IPS DF 19.7 (cell line): ENCODE measurements at places on chromosomes 6 and 20.

- no peak for DNase-seq
Measured at GRCh38 chr6:20542927-20543602, 8.8 kb downstream of the CDKAL1 start.

GRCh38 chr6:111322145-111322544 is 160.9 kb downstream of the REV3L start:
- no peak for DNase-seq

- no peak for DNase-seq
Measured at GRCh38 chr6:2818593-2818992, 23.1 kb downstream of the SERPINB1 start.

- DNase-seq = no peak
Measured at GRCh38 chr6:20661721-20662120, 127.5 kb downstream of the CDKAL1 start.

GRCh38 chr20:12967932-12968331 is 40.8 kb upstream of the SPTLC3 start:
- no peak for DNase-seq

GRCh38 chr6:16851758-16852157 is 90.5 kb upstream of the ATXN1 start:
- DNase-seq = no peak

DNA sequence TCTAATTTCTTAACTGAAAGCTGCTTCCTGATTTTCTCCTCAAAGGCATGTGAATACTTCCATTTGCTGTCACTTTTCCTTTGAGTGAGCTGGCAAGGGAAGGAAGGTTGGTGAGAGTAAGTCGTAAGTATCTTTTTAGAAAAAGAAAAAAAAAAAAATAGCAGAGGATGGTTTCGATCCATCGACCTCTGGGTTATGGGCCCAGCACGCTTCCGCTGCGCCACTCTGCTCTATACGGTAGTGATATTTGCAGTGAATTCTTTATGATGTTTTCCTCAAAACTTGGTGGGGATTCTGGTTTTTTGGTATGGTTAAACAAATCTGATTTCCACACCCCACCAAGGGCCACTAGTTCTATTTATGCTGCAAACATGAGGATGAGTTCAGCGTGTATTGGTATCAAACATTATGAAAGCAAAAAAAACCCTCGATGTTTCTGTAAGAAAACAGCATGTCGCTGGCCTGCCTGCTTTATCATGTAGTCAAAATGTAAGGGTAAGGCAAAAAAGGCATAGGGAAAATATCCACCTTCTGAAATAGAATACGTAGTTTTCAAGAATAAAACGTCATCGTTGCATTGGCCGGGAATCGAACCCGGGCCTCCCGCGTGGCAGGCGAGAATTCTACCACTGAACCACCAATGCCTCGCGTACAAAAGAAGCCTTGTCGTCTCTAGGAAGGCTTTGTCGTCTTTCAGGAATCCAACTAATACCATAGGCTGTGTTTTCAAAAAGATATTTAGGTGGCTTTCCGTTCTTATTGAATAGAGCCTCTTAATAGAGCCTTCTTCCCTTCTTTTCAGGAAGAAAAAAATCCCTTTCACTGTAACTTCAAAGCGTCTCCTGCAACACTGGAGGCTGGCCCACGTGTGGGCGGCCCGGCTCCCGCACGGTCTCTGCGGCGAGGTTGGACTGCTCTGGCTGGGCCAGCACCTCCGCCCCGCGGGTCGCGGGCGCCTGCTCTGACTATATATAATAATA is 9.6 kb downstream of the OR2B2 start:
- no peak for DNase-seq

- DNase-seq = no peak
Measured at GRCh38 chr6:166237617-166238016, 70.0 kb upstream of the TBXT start.

DNA sequence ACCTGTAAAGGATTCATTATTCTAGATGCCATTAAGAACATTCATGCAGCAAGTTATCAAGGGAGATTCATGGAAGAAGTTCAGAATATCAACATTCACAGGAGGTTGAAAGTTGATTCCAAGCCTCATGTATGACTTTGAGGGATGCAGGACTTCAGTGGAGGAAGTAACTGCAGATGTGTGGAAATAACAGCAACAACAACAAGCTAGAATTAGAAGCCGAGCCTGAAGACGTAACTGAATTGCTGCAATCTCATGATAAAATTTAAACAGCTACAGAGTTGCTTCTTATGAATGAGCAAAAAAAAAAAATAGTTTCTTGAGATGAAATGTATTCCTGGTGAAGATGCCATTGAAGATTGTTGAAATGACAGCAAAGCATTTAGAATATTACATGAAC is 73.3 kb upstream of the NXT1 start:
- no peak for DNase-seq

DNA sequence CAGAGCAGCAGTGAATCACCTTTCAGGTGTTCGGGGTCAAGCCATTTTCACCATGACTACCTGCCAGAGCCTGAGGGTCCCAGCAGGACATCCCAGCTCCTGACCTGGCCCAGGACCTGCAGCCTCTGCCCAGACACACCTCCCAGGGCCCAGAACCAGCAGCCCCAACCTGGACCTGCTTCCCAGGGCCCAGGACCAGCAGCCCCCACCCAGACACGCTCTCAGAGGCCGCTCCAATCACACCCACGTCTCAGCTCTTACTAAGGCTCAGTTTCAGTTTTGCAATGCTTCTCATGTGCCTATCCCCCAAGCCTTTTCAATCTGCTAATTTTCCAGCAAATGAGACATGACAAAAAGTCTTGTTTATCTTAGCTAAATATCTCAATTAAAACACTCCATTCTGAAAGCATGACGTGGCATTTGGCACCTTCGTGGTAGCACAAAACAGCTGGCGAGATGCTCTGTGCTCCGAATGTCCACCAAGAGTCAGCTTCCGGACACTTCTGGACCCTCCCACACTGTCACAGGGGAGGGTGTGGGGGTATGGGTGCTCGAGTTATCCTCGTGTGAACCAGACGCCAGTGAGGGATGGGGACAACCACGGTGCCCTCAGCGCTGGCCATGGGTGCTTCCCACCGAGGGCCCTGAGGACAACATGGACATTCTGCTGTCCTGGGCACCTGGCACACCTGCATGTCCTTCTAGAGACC is 253.2 kb downstream of the DLL1 start:
- DNase-seq = no peak

GRCh38 chr6:143337201-143337949 is 113.1 kb downstream of the ADAT2 start:
- DNase-seq = peak; percentile 50

GRCh38 chr20:62989201-62989601 is 17.6 kb downstream of the BHLHE23 start:
- no peak for DNase-seq

DNA sequence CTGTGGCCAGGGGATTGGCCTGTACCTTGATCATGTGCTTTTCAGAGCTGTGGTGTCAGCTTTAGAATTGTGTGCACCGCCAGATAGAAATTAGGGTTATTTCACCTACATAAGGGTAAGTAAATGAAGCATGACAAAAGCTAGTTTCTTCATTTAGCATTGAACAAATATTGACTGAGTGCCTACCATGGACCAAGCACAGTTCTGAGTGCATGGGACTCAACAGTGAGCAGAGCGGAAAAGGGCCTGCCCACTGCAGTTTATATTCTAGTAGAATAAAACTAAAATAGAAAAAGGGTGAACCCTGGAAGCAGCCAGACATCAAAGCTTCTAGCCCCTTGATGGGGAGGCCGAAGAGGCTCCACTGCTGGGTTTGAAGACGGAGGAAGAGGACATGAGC is 25.6 kb downstream of the ECT2L start:
- DNase-seq = no peak

DNA sequence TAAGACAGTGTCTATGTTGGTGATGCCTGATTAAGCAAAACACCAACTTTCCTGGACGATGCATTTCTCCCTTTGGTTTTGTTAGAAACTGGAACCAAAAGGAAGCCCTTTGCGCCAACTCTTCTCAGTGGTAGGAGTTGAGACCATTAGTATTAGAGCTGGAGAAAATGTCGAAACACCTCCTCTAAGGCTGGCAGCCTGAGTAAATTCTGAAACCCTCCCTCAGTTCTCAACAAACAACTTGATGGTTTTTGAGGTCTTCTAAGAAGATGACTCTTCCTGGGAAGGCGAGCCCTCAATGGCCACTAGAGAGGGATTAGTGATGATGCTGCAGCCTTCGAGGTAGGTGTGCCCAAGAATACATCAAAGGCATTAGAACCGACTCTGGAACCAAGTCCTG is 78.4 kb upstream of the CCN6 start:
- no peak for DNase-seq

- DNase-seq = no peak
Measured at GRCh38 chr6:112525749-112526148, 178.6 kb downstream of the RFPL4B start.

DNA sequence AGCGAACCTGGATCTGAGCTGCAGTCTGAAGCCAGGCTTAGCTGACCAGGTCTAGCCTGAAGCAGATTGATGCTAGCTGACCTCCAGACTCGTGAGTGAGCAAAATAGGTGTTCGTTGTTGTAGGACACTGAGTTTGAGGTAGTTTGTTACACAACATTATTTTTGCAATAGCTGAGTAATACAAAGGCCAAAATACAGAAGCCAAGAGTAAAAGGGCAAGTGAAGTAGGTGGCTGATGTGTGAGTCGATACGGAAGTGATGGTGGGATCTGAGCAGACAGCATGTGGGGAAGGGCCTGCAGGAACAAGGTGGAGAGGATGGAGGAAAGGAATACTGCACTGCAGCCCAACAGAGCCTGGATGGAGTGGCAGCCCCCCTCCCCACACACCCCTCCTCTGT is 8.5 kb upstream of the SPATS1 start:
- DNase-seq = no peak

GRCh38 chr20:11846131-11846530 is 71.6 kb upstream of the BTBD3 start:
- no peak for DNase-seq

DNA sequence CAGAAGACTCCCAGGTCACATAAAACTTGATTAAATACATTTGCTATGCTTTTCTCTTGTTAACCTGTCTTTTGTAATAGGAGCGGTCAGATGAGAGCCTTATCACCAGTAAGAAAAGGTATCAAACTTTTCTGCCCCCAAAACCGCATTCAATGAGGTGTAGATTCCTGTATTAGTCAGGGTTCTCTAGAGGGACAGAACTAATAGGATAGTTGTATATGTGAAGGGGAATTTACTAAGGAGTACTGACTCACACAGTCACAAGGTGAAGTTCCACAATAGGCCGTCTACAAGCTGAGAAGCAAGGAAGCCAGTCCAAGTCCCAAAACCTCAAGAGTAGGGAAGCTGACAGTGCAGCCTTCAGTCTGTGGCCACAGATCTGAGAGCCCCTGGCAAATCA is 32.7 kb downstream of the PTPRK start:
- no peak for DNase-seq

GRCh38 chr6:1208876-1209275 is 103.0 kb upstream of the FOXQ1 start:
- no peak for DNase-seq

GRCh38 chr6:3458706-3459421 is 2.0 kb upstream of the SLC22A23 start:
- DNase-seq = no peak

DNA sequence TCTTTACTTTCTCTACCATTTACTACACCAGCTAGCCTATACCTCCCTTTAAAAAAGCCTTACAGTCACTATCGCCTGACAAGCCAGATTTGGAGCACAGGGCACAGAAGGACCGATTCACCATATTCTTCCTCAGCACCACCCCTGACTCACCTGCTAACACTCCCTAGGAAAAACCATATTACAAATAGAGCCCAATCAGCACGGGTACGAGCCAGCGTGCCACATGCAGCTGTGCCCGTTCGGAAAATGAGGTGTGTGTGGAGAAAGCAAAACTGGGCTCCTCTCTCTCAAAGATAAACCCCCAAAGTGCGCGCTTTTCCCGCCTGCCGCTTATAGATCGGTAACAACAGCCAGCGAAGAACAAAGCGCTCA is 1.2 kb downstream of the SYNCRIP start:
- DNase-seq = no peak

GRCh38 chr6:5763871-5764270 is 242.9 kb downstream of the NRN1 start:
- no peak for DNase-seq

- DNase-seq = no peak
Measured at GRCh38 chr6:84763886-84764331, 489 bp downstream of the TBX18 start.

GRCh38 chr20:62365814-62366369 is 1.2 kb downstream of the LAMA5 start:
- no peak for DNase-seq

- DNase-seq = no peak
Measured at GRCh38 chr20:33728463-33728862, 3.3 kb upstream of the ZNF341 start.

GRCh38 chr6:41445261-41445660 is 100.9 kb upstream of the FOXP4 start:
- DNase-seq = no peak

DNA sequence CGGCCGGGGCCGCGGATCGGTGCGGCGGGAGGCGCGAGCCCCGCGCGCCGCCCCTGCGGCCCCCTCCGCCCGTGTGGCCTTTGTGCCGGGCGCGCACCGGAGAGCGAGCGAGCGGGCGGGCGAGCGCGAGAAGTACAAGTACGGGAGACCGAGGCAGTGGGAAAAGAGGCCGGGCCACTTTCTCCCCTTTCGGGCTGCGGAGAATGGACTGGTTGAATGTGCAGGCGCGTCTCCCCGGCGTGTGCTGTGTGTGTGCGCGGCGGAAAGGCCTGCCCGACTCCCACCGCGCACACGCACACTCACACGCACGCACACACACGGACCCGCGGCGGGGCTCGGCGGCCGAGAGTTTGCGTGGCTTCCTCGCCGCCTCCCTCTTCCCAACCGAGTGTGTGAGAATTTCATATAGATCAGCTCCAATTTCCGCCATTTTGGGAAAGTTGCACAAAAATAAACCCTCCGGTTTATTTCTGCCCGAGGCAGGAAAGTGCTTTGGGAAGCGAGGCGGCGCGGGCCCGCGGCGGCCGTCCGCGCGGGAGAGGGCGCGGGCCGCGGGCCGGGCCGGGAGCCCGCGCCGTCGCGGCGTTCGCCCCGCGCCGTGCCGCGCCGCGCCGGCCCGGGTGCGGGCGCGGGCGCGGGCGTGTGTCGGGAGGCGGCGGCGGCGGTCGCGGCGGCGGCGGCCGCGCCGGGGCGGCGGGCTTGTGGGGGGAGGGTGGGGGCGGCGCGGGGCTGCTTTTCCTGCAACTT is 1.1 kb downstream of the L3MBTL3 start:
- DNase-seq = no peak

- no peak for DNase-seq
Measured at GRCh38 chr20:33900521-33901131, 89.5 kb downstream of the CHMP4B start.

- DNase-seq = no peak
Measured at GRCh38 chr20:58023781-58024180, 204.7 kb downstream of the ANKRD60 start.

GRCh38 chr6:24905483-24905882 is 30.3 kb downstream of the RIPOR2 start:
- no peak for DNase-seq

GRCh38 chr6:43977404-43978111 is 149.7 kb downstream of the MRPL14 start:
- DNase-seq = no peak

- DNase-seq = no peak
Measured at GRCh38 chr6:132812255-132812732, 2.1 kb upstream of the RPS12 start.

- no peak for DNase-seq
Measured at GRCh38 chr6:39617026-39617425, 108.2 kb downstream of the KIF6 start.
